Foreskin melanocyte (primary cell): ENCODE measurements at places on chromosomes 3 and 15.

GRCh38 chr3:175342196-175342595, 483.1 kb downstream of the NAALADL2 start:
- no peak for DNase-seq

DNA sequence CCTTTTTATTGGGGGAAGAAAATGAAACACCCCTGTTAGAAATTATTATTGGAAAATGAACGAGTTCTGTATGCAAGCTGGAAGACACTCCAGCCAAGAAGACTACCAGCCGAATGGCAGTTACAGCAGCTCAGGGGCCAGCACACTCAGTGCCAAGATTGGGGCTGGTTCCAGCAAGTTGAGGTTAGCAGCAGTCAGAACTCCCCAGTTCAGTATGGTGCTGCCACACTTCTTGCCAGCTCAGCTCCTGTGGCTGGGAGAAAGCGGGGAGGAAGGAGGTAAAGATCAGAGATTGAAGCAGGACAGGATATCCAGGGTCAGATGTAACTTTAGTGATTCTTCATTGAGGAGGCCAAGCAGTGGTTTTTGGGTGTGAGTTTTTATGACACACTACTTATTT, 280.2 kb upstream of the NR2E3 start:
- DNase-seq = no peak

GRCh38 chr15:96262097-96262496, 68.4 kb upstream of the NR2F2 start:
- no peak for DNase-seq

- no peak for DNase-seq
These were observed 442.9 kb downstream of the ERC2 start for GRCh38 chr3:56025326-56025725.

- no peak for DNase-seq
These were observed 9.7 kb upstream of the DCLK3 start for GRCh38 chr3:36774052-36774451.

DNA sequence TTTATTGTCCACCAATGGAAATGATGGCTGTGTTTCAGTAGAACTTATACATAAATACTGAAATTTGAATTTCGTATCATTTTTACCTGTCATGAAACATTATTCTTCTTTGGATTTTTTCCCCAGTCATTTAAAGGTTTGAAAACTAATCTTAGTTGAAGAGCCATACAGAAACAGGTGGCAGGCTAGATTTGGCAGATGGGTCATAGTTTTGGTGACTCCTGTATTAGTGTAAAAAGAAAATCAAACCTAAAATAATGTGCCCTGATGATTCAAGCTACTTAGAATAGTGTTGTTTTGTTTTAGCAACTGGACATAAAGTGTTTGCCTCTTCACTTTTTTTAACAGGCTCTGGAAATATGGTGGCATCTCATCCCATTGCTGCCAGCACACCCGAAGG, 68.9 kb downstream of the SIDT1 start:
- no peak for DNase-seq

GRCh38 chr15:94584833-94585244, 353.5 kb downstream of the MCTP2 start:
- peak; percentile 68 for DNase-seq

- no peak for DNase-seq
These were observed 25.3 kb downstream of the STARD5 start for GRCh38 chr15:81298611-81299010.

GRCh38 chr3:141629976-141630375, 108.1 kb upstream of the RNF7 start:
- DNase-seq = no peak

GRCh38 chr3:49460188-49460890, 9.7 kb upstream of the DAG1 start:
- DNase-seq = no peak

DNA sequence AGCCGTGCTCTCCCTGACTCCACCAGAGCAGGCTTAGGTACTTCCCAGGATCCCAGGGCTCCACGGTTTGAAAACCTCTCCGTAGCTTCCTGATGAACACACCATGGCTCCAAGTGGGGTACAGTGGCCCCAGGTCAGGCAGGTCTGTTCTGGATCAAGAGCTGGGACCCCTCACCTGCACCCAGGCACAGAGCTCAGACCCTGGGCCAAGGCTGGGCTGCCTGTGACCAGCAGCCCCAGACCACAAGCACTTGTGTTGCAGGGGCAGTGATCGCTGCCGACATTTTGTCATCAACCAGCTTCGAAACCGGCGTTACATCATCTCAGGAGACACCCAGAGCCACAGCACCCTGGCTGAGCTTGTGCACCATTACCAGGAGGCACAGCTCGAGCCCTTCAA, 5.3 kb downstream of the SH2D7 start:
- no peak for DNase-seq

DNA sequence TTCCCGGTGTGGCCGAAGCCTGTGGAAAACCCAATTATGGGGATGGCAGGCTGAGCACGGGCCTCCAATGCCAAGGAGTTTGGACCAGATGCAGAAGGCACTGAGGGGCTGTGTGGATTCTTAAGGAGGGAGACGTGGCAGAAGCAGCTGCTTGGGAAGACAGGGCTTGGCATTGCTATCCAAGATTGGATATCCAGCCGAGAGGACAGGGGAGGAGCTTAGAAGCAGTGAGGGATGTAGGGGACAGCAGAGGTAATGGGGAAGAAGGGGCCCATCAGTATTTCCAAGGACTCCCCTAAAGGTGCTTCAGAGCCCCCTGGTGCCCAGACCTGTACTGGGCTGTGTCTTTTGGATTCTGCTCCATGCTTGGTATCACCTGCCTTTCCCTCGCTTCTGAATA, 112.8 kb upstream of the TLE3 start:
- DNase-seq = no peak

GRCh38 chr3:106740116-106740515, 637.1 kb upstream of the CCDC54 start:
- no peak for DNase-seq

- DNase-seq = no peak
These were observed 46.2 kb downstream of the SEMA3G start for GRCh38 chr3:52398670-52399081.

- DNase-seq = no peak
These were observed 13.3 kb upstream of the IQCF1 start for GRCh38 chr3:51916418-51916817.

GRCh38 chr3:171950373-171950772, 89.0 kb upstream of the FNDC3B start:
- no peak for DNase-seq

- DNase-seq = no peak
These were observed 689.7 kb upstream of the BCHE start for GRCh38 chr3:166526881-166527280.

- DNase-seq = no peak
These were observed 13.9 kb downstream of the ROBO2 start for GRCh38 chr3:77053795-77054194.

GRCh38 chr3:5766848-5767247, 579.3 kb downstream of the EDEM1 start:
- DNase-seq = no peak

DNA sequence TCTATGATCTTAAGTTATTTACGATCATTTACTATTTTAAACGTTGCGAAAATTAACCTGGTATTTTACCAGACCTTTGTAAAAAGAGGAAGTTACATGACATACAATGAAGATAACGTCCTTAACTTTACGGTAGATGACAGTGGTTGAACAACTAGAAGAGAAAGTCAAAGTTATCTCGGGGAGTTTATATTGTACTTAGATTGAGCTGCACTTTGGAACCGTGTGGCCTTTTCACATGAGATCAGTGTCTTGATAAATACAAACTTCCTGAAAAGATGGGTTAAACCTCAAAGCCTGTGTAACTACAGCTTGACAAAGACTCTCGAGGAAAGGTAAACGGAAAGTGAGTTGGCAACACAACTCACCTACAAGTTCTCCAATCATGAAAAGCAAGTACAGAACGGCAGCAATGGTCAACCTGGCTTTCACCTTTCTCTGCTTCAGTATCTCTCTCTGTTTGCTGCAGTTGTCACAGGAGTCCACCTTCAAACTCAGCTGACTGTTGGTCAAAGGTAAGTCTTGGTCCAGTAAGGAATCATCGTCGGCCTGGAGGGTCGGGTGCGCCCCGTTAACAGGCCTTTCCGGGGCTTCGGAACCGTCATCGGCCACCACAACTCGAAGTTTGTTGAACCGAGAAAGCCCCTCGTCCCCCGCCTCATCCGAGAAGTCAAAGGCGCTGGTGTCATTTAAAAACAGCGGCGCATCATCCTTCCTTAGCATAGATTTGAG, 793 bp downstream of the SLC30A4 start:
- DNase-seq = no peak

DNA sequence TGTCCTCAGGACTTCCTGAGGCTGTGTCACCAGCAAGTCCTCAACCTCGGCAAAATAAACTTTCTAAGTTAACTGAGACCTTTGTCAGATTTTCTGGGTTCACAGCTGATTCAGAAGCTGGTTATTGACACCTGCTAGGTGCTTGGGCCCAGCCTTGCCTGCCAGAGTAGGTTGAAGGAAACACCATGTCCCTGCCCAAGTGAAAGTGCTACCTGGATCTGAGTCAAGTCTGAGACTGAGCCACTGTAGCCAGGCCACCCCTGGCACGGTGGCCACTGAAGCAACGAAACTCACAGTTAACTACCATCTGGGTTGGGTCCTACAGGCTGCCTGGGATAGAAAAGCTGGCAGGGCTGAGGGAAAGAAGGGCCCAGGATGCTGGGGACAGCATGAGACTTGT, 8.2 kb downstream of the HYAL2 start:
- DNase-seq = no peak

DNA sequence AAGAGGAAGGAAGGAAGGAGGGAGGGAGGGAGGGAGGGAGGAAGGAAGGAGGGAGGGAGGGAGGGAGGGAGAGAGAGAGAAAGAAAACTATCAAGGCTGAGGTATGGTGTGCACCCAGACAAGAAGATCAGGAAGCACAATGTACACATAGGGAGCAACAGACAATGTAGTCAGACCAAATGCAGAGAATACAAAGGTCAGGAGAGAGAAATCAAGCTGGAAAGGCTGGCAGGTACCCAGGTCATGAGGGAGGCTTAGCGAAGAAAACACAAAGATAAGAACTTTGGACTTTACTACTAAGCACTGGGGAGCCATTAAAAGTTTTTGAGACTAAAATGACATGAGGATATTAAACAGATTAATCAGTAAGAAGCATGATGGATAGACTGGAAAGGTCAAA, 176.0 kb upstream of the TMCO5A start:
- DNase-seq = no peak

DNA sequence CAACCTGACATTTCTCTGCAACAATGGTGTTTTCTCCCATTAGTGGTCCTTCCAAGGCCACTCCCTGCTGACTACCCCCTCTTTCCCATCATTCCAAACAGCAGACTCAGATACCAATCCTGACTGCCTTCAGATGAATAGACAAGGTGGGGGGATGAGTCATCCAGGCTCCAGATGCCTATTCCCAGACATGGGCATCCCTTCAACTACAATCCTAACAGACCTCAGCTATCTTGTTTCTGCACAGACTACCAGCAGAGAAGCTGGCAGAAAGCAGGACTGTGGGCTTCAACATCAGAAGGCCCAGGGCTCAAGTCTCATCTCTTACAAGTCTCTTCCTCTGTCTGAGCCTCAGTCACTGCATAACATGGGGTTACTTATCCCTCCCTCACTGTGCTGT, 2.2 kb downstream of the RBP1 start:
- no peak for DNase-seq

DNA sequence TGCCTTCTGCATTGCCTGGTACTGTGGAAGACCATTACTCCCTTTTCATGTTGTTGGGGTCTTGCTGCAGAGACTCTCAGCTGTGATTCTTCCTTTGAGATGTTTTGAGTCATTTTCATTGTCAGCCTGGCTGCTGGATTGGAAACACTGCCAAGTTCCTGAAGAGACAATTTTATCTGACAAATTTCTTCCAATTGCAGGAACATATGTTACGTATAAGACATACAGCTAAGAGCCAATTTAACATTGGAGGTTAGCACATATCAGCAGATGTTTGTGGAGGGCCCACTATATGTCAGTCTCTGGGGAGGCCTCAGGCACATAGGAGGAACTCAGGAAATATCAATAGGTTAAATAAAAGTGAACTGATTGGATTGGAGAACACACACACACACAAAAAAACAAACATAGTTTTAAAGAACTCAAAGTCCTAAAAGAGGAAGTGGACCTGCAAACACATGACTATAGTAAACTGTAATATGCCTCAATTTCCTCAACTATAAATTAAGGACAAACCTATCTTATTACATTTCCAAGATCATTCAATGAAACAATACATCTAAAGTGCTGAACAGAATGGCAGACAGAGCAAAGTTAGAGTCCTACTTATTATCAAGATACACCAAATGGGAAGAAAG, 172.3 kb downstream of the MYRIP start:
- no peak for DNase-seq

DNA sequence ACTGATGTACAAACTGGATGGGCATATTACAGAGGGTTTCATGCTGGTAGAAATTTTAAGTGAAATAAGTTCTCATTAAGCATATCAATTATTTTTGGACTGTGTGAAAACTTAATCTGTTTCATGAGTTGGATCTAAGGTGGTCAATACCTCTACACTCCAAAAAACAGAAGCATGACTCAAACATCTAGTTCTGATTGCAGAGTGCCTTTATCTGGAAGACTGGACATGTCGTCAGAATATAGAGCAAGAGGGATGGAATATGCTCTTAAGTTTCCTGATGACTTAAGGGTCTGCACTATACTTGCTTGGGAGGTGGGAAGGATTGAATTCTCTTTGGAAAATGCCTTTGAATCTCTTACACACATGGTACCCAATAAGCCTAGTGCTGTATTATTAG, 138.3 kb downstream of the LPP start:
- no peak for DNase-seq

- DNase-seq = peak; percentile 61
These were observed 7.1 kb downstream of the COL8A1 start for GRCh38 chr3:99645277-99646106.

DNA sequence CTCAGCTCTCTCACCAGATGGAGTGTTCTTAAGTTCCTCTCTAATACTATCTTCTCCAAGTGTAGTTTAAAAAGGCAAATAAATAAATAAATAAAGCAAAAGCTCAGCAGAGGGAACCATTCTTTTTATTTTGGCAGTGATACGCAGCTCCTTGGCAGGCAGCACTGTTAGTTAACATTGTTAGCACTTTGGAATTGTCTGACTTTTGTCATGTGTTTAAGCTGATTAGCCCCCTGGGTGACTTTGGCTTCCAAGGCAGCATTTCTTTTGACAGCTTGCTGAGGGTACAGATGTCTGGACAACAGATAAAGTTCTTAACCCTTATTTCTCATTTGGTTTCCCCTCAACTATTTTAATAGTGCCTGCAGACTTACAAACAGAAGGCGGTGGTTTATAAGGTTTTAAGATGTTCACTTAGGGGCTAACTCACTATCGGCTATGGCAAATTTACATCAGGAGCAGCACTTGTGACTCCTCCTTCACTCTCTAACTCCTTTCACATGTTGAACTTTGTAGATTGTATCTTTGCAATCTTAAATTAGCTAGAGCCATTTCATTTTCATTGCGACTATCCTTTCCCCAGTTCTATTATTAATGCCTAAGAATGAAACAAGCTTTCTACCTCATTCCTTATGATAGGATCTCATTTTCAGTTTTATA, 213.4 kb downstream of the ZBBX start:
- DNase-seq = no peak

DNA sequence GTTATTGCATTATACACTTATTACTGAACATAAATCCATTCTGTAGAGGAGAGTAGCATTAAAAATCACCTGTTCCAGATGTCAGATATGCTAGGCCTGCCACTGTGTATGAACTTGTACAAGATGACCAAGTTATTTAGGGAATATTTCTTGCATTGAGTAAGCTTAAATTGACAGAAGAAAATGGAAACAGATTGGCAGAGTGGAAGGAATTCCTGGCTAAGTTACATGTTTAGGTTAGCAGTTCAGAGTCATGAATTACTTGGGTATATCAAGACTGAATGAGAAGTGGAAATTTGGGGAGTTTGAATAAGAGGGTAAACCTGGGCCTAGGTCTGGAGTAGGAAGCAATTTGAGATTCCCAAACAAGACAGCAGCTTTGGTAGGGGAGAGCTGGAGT, 44.6 kb downstream of the ARHGAP31 start:
- DNase-seq = no peak
